ENCODE measurements at places on chromosomes 1 and 21.

DNA sequence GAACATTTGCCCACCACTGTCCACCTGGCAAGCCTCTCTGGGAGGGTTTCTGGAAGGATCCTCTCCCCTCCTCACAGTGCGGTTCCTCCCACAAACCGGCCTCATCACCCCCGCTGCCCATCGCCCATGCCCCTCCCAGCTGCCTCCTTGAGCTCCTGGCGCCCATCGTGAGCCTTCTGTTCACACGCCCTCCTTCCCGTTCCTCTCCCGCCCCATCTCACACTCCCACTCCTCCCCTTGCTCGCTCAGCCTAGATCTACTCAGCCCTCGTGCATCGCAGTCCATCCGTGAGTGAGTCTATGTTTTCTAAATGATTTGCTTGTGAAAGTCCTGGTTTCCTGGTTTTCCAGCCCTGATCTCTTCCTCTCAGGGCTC, 119.1 kb upstream of the C1orf174 start:
- ATAC-seq: no peak

DNA sequence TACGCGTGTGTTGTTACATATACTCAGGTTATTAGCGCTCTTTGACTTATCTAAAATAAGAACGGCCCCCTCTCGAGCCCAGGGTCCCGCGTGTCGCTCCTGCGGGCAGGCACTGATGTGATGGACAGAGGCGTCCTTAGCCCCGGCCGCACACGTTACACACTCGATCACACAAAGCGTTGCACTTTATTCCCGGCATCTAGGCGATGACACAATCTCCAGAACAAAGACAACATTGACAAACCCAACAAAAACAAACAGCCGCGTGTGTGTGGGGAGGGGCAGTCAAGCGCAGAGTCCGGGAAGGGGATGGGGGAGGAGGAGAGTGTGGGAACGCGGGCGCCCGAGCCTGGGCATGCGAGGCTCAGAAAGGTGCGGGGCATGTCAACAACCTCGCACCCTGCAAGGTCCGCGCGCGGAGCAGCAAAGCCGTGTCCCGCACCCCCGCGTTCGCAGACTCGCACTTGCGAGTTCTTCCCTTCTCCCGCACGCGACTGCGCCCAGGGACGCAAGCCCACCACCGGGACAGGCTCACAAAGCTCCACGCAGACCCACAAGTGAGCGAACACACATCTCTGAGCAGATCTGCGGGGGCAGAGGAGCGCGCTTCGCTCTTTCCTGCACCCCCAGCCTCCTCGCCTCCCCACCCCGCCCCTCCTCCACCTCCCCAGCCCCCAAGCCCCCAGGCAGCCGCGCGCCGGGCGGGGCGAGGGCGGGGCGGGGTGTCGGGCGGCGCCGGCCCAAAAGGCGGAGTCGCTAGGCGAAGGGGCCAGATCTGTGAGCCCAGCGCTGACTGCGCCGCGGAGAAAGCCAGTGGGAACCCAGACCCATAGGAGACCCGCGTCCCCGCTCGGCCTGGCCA, at the start of gene EFNA1:
EFNA1 (plus strand) TSS at position 772 of the 862 bp plus-strand sequence. CDS start 102 bp downstream, outside the sequence.
- ATAC-seq: peak; percentile 58

DNA sequence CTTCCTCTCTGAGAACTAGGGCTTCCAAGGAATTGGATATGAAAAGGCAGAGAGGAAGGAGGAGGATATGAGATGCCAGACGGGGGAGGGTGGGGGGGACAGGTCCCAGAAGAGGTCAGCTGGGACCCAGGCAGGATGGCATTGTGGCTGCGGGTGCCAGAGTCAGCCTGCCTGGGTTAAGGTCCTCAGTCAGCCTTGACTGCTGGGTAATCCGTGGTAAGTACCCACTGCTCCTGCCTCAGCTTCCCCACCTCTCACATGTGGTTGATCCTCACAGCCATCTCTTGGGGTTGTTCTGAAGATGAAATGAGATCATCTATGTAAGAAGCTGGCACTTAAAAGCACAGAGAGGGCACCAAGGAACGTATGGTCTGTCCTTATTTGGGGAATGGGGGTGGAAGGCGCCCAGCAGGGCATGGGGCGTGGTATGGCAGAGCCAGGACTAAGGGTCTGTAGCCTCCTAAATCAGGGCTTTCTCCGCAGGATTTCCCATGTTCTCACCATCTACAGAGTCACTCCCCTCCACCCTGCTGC, 23.8 kb downstream of the ELF3 start:
- no peak for ATAC-seq

DNA sequence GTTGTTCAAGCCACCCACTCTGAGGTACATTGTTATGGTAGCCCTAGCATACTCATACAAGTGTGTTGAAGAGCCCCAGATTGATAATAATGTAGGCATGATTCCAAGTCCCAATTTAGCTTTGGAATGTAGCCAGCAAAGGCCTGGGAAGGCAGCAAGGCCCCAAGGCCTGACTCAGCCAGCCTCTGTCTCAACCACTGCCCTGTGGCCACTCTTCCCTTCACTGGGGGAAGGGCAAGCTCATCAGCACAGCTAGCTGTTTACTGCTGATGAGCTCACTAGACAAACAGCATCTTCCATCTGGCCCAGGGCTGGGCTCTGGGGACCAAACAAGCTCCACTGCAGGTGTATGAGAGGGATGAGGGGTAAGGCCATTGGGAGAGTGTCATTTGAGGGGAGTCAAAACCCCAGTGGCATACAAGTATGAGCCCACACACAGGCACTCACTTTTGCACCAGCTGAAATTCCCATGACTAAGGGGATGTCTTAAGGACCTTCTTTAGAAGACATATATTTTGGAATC, 2.2 kb upstream of the IRF6 start:
- peak; percentile 40 for ATAC-seq

GRCh38 chr1:50620680-50621329, 197.6 kb upstream of the DMRTA2 start:
- ATAC-seq: peak; percentile 98

- ATAC-seq: no peak
Measured at GRCh38 chr1:214205053-214205452, 75.9 kb upstream of the SMYD2 start.

- ATAC-seq: peak; percentile 73
Measured at GRCh38 chr21:31343030-31343510, 991 bp downstream of the TIAM1 start.
